NCI-H2171 (cell line): ENCODE measurements at places on chromosomes 4 and X.

DNA sequence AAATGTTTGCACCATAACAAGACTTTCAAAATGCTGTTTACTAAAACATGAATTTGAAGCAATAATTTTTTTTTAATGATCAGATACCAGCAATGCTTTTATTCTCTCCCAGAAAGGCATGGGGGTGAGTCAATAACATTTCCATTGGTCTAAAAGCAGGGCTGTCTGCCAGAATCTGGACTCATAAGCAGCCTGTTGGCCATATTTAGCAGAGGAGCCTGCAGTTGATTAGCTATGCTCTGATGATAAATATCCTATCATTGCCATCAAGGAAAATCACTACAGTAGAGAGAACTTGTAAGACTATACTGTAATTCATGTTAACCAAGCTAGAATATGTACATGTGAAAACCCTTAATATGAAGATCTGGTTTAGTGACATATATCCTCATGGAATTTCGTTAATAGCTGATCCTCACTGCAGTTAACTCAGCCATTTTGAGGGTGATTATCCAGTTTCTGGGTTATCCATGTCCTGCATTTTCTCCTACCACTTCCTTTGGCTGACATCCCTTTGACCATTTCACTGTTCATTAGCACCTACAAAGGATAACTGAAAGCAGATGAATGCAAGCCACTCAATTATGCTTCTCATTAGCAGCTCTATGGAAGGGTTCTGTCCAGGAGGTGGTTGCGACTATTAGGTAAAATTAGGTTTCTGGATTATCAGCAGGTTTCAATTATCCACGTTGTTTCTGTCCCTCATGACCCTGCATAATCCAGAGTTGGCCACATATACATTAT lies 72.9 kb upstream of the DIAPH2 start:
- no peak for DNase-seq

- DNase-seq: no peak
Measured at GRCh38 chr4:87559090-87559837, 30.1 kb upstream of the SPARCL1 start.

DNA sequence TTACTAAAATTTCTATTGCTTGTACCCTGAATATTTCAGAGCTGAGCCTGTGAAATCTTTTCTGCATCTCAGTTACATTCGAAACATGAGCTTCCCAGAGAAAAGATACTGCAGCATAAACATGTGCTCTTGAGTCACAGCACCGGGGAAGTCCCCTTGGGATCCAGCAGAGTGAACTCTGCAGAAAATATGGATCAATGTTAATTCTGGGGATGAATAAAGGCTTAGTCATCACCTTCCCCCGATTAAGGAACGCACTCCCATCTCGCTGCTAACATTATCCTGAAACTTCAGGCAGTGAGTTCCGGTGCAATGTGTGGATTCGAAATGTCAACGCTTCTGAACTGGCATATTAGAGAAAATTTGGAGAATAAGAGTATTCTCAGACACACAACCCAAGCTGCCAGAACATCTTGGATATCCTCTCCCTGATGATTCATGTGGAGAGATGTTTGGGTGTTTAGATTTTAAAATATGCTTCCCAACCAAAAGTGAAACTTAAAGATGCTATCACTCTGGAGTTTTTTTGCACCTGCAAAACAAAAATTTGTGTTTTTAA lies 90.8 kb downstream of the IRF2 start:
- no peak for DNase-seq

- no peak for DNase-seq
Measured at GRCh38 chrX:30713061-30713525, 59.9 kb downstream of the GK start.

- DNase-seq: no peak
Measured at GRCh38 chrX:102345916-102346315, 93.9 kb downstream of the NXF2B start.

DNA sequence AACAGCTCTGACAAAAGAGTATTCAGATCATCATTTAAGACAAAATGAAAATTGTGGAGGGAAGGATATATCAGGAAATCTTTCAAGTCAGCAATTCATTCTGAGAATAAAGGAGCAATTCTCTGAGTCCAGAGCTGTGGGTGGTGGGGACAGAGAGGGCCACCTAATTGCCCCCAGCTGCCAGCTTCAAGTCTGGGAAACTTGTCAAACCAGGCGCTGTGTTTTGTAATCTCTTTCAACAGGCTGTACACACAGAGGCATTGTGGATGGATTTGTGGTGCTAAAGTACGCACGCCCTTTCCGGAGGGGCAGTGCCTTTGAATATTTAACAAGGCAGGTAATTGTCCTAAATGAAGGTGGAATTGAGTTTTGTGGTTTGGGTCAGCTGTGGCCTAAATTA lies 591.1 kb upstream of the BOD1L1 start:
- no peak for DNase-seq

DNA sequence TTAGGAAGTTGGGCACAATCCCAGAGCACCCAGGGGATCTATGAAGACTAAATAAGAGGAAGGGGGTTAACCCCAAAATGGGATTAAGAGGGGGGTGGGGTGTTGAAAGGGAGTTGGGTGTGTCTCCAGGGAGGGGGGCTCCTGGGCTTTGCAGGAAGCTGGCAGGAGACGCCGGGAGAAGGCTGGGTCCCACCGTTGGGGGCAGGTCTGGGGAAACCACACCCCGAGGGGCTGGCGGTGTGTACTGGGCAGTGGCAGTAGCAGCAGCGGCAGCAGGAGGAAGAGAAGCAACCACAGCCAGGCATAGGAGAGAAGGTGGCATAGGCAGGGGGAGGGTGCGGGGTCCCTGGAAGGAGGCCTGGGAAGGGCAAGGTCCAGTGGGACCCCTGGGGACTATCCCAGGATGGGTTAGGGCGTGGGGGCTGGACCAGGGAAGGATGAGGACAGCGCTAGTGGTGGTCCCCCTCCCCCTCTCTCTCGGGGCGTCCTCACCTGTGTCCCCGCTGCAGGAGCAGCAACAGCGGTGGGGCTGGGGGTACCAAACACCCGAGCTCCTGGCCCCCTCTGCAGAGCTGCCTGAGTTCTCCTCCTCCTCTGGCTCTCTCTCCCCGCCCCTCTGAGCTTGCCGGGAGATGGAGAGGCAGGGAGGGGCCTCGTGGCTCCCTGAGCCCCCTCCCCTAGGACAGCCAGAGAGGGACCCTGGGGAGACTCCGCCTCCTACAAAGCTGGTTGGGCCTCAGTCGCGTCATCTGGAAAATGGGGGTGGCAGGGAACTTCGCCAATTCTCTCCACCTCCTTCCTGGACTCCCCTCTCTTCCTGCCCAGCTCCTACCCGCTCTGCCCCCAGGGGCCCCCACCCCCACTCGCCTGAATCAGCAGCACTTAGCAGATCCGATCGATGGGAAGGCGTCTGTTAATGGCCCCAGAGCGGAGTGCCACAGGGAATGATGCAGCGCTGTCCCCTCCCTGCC lies at the start of gene KCND1:
Gene KCND1, minus strand, starts transcription at position 596 of the 971 bp plus-strand sequence. CDS start 1,573 bp downstream, outside the sequence.
- DNase-seq: no peak

GRCh38 chr4:54228056-54228527 lies 1.0 kb upstream of the PDGFRA start:
- no peak for DNase-seq
